ENCODE measurements at places on chromosomes 7 and 10.

DNA sequence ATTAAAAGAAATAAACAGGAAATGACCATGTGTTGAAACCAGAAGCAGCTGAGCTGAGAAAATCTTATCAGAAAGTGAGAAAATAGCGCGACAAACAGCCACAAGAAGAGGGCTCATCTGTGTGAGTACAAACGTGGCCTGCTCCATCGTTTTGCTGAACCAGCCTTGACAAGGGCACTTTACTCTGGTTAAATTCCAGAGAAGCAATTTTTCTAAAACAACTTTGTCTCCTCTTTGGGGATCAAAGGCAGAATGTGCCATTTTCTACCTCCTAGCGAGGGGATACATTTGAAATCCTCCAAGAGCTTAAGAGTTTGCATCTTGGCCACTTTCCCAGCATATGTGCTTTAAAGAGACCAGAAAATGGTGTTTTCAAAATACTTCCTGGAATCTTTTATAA lies 51.3 kb upstream of the VIPR2 start:
- no peak for DNase-seq

DNA sequence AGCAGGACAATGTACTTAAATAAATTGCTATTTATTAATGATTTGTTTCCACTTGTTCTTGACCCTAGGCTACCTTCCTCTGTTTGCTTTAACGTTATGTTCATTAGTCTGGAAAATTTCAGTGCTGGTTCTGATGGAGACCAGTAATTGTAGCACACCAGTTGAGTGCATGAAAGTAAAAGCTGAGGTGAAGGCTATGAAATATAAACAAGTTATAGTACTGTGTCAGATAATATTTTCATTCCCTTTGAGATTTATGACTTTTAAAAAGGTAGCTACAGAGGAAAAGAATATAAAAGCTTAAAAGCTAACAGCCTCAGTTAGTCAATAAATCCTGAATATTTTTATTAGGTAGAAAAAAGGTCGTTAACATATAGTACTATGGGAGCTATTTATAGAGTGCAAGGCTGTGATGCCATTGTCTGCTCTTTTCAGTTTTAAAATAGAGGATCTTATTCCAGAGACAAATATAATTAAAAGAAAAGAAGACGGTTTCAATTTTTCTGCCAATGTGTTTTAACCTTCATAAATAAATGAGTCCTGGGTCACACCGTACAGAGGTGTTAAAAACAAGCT lies 351.8 kb upstream of the ETV1 start:
- no peak for DNase-seq

DNA sequence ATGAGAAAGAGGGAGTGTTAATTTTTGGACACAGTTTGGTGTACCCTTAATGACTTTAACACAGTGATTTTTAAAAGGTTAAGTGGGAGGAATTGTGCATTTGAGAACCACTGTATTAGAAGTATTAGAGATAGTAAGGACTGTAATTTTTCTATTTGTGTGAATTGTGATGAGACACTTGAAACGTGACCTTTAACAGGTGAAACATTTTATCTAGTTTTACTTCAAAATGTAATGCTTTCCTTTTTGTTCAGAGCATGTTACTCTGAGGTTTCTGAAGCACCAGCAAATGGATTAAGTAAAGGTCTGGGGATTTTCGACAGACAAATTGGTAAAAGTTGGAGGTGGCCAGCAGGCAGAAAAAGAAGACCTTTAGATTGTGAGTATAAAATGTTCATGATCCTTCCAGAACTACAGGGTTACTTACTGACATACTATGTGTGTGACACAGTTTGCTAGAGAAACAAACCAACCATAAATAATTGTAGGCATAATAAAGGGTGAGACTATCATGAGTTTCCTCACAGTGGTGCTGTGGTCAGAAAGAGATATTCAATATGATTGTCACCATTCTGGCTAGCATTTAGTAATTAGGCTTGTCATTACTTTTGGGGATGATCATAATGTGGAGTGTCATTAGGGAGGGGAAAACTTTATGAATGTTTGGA lies 26.1 kb downstream of the LCOR start:
- DNase-seq, result no peak

GRCh38 chr7:28748933-28749584 lies 209.1 kb downstream of the TRIL start:
- DNase-seq, result no peak

- no peak for DNase-seq
Observed at GRCh38 chr10:75688506-75689300, 257.3 kb downstream of the LRMDA start.

- no peak for DNase-seq
Observed at GRCh38 chr7:66359656-66360211, 154.6 kb downstream of the TPST1 start.

DNA sequence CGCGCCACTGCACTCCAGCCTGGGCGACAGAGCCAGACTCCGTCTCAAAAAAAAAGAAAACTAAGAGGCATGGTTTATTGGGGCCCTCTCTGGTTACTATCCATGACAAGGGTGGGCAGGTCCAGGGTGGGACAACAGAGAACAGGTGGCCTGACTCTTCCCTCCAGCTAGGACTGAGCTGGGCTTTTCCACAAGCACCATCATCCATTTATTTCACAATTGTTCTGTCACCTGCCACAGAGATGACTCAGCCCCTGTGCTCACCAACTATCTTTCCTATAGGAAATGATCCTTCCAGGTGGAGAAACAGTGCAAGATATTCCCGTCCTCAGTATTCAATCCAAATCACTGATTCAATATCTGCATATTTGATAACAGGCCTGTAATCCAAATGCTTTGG lies 44.9 kb upstream of the MYL10 start:
- DNase-seq, result no peak

GRCh38 chr7:95411036-95411435 lies 14.9 kb upstream of the PON3 start:
- DNase-seq, result no peak

DNA sequence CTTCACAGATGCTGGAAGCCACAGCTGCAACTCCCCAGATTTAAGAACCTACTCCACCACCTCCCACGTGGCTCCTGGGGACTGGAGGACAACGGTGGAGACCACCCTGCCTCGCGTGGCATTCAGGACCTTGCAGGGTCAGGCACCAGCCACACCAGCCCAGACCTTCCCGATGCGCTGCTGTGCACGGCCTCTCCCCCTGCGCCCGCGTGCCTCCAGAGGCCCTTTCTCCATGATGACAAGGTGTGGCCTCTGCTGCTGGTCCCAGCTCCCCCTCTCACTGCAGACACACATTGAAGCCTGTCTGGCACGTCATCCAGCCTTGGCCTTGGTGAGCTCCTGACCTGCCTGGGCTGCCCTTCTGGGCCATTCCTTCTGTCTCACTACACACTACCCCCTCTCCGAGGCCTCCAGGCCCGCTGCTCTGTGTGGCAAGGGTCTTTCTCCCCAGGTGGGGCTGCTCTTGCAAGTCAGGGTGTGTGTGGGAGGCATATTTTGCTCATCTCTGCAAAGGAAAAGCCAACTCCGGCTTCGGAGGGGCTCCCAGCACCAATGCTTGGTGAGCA lies 254.8 kb downstream of the MAD1L1 start:
- no peak for DNase-seq

- no peak for DNase-seq
Observed at GRCh38 chr7:41916450-41916927, 213.6 kb upstream of the INHBA start.

GRCh38 chr10:92690211-92690914 lies 608 bp downstream of the HHEX start:
- peak; percentile 72 for DNase-seq

- no peak for DNase-seq
Observed at GRCh38 chr10:52312942-52313255, 1.2 kb upstream of the DKK1 start.

DNA sequence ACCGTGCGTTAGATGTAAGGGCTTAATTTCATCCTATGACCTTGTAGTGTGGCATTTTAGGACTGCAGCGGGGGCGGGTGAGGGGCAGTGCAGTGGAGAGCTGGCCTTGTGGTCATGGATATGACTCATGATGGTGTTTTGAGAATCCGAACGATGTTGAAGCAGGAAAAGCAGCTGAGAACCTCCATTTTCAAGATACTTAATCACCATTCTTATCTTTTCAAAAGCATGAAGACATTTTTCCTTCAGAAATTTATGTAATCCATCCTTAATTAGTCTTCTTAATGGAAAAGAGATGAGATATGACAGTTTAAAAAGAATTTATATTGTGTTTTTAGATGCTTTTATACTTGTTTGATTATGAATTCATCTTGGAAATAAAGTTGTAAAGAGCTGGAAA lies 9.6 kb downstream of the ATP5F1C start:
- DNase-seq, result peak; percentile 26

GRCh38 chr7:78315119-78315518 lies 516.5 kb downstream of the PHTF2 start:
- DNase-seq, result no peak

GRCh38 chr7:101386558-101387231 lies 24.0 kb downstream of the COL26A1 start:
- no peak for DNase-seq

- no peak for DNase-seq
Observed at GRCh38 chr10:74013004-74013403, 15.1 kb downstream of the VCL start.

DNA sequence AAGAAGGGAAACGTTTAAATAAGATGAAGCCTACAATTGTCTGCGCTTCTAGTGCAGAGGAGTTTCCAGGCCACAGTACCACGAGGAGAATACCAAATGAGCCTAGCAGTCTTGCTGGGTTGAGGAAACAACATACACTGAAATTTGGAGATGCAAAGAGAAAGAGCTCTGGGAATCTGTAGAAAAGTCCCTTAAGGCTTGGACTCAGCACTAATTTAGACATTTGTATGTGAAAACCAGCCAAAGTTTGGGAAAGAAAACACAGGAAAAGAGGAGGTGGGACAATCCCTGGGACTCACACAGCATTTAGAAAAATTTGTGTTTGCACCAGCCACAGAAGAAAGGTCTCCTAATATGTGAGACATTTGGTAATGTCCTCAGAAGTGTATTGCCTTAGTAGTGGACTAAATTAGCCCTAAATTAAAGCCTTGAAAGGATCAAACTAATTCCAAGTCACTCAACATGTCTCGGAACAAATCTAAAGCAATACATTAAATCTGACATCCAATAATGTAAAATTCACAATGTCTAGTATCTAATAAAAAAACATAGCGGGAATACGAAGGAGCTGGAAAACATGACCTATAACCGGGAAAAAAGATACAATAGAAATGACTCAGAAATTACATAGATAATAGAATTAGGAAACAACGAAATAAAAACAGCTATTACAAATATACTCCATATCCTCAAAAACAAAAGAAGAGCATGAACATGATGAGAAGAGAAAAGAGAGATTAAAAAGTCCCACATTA lies 187.1 kb upstream of the NAMPT start:
- DNase-seq, result no peak

GRCh38 chr10:122422266-122422989 lies 32.0 kb upstream of the ARMS2 start:
- no peak for DNase-seq

DNA sequence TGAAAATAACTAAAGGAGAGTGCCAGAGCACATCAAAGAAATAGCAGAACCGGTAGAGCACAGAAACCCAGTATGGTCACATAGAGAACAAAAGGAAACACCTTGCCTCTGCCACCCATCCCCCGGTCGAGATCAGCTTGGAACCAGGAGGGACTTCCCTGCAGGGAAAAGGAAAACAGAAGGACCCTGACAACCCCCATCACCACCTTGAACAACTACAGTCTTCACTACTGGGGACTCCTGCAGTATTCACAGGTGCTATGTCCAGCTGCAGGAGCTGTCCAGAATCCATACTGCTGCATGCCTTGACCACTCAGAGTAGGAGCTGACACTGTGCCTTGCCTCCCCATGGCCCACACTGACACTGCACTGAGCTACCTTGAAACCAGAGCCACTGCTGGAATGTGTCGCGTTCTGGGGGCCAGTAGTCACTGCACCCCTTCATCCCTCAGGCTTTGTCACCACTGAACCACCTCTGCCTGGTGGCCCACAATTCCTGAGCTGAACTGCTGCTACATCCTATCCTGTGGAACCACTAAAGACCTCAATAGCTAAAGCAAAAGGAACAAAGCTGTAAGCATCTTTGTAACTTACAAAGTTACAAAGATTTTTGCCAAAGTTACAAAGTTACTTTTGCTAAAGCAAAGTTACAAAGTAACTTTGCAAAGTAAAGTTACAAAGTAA lies 66.8 kb downstream of the TRIL start:
- no peak for DNase-seq

- no peak for DNase-seq
Observed at GRCh38 chr7:135428011-135428410, 81.9 kb downstream of the CNOT4 start.

DNA sequence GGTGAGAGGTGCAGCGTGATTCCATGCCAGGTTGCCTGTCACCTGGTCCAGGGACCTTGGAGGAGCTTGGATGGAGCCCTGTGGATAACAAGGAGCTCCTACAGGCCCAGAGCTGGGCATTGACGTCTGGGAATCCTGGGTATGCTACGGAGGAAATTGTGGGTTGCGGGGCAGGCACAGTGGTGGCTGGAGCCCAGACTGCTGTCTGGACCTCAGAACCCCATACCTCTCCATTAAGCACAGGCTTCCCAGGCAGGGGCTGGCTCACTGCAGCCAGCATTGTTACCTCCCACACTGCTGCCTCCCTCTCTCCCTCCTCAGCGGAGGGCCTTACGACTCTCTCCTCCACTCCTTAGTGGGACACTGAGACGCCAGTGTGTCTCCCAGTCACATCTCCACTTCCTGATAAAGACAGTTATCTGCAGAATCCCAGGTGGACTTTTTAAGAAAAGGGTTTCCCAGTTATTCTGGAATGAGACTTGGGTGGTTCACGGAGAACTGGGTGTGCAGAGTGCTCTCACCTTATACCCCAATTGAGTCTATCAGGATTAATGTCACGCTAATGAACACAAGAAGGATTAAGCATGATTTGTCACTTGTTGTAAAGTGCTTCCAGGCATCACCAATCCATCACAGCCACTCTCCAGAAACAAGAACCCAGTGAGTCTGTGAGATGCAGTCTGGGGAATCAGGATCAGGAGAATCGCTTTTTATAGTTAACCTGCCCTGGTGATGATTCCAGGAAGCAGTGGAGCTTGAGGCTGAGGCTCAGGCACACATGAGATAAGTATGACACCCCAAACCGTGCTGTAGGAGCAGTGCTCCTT lies 309.4 kb downstream of the RPS24 start:
- no peak for DNase-seq

DNA sequence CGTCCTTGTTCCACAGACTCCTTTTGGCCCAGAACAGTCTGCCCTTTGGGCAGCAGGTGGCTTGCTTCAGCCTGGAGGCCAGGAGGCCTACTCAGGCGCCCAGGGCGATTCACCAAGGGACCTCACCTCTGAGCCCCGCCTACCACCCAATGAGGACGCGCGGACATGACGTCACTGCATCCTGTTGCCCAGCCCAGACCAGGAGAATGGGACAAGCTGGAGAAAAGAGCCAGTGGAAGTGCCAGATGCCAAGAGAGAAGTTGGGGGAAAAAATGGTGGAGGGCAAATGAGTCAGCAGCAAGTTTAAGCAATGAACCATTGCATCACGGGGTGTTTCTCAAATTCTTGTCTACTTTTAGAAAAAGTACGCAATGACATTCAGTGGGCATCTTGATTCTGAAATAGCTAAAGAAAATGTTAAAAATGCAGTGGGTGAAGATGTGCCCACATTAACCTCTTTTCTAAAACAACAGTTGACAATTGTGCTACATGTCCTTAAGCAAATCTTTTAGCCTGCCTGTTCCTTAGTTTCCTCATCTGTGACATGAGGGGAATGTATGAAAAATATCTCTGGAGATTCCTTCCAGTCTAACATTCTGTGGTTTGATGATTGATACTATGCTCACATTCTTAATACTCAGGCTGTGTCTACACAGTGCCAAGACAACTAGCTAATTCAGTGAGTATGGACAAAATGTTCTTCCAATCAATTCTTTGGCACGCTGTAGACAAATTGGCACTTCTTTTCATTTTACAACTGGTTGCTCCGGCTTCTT lies 23.9 kb upstream of the LEP start:
- no peak for DNase-seq

- DNase-seq, result no peak
Observed at GRCh38 chr7:50724526-50725520, 57.9 kb downstream of the GRB10 start.
